ENCODE measurements at places on chromosomes 2 and 18.

GRCh38 chr2:178962805-178963433, 87.0 kb downstream of the CCDC141 start:
- DNase-seq = no peak

GRCh38 chr2:63698786-63699548, 110.2 kb downstream of the MDH1 start:
- peak; percentile 75 for DNase-seq

- no peak for DNase-seq
Measured at GRCh38 chr18:14976736-14977430, 228.9 kb downstream of the ANKRD30B start.

GRCh38 chr18:62875323-62875722, 160.0 kb downstream of the PHLPP1 start:
- no peak for DNase-seq

All from AG09309 (cell line).